SK-MEL-5 (cell line): ENCODE measurements at places on chromosomes 2 and 18.

DNA sequence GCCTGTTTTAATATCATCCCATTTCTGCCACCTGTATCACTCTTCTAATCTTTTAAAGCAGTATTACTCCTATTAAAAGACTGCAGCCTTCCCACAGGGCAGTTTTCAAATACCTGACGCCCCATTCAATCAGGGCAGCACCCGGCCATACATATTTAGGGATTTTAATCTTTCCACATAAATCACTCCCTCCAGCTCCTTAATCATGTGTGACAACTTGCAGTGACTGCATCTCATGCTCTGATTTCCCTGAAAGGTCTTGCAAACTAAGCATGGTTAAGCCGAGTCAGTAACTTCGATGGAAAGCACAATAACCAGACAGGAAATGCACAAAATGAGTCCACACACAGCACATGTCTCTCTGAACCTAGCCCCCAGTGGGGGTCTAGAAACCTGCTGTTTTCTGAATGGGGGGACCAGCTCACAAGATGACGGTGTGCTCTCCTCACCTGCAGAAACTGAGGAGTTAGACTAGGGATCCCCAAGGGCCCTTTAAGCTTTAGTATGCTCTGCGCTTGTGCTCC lies 116.9 kb upstream of the CREB1 start:
- DNase-seq, result no peak

DNA sequence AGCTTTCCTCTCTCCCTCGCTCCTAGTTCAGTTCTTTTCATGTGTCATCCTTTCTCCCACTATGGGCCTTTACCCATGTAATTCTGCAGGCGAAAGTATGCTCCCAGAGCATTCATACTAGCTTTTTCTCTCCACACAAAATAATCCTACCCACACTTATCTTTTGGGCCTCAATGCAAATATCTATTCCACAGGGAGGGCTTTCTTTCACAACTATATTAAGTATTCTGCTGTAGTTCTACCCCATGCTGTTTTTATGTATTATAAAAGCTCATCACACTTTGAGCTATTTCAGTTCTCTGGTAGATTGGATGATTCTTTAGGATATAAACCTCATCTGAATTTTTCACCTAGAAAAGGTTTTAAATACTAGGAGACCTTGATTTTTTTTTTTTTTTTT lies 774.6 kb upstream of the CRIM1 start:
- no peak for DNase-seq

DNA sequence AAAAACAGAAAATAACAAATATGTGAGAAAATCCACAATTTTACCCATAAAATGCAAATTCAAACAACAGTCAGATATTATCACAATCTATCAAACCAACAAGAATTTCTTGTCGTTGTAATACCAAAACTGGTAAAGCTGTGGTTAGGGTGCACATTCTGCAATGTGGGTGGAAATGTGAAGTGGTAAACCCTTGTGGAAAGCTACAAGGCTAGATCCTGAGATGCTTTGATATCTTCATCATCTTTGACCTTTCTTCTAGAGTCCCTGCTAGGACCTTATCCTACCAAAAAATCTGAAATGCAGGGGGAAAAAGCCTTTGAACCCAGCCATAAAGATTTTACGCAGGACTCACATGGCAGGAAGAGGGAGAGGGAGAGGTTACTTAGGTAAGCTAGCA lies 17.2 kb upstream of the ATG16L1 start:
- DNase-seq, result no peak

- no peak for DNase-seq
Measured at GRCh38 chr2:128775914-128776285, 457.2 kb upstream of the HS6ST1 start.

DNA sequence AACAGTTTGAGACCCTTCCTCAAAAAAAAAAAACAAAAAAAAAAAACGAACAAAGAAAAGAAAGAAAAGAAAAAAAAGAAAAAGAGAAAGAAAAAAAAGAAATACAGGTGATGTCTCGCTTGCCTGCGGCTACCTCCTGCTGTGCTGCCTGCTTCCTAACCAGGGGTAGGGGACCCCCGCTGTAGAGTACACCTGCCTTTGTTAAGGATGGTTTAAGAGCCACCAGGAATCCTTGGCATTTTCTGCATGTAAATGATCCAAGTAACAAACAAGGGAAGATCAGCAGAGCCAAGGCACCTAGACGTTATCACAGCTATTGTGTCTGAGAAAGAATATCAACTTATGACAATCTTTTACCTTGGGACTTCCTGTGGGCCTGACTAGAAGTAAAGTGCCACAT lies 856.8 kb upstream of the GCFC2 start:
- no peak for DNase-seq

DNA sequence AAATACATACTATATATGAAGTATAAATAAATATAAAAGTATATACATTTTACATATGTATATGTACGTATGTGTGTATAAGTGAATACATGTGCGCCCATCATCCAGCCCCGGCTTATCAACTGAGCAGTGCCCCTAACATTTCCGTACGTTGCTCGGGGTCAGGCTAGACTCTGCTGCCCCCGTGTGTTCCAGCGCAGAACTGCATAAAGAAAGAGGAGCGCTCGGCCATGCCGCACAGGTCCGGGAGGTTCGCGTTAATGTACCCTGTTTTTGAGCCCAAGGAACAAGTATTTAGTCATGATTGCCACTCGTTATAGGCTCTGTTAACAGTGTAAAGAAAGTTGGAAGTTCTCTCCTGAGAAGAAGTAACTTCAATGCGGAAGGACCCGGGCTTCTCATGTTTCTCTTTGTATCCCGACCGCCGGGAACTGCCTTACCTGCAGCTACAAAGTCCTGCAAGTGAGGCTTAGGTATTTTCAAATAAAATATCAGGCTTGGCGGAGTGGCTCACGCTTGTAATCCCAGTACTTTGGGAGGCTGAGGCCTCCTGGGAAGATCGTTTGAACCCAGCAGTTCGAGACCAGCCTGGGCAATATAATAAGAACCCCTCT lies 55.7 kb downstream of the CD8B2 start:
- DNase-seq, result peak; percentile 75

- DNase-seq, result no peak
Measured at GRCh38 chr2:77737236-77737635, 215.1 kb upstream of the LRRTM4 start.

GRCh38 chr2:120743657-120744056 lies 8.0 kb downstream of the GLI2 start:
- DNase-seq, result no peak
